Metanephros (tissue), 2 donors: ENCODE measurements at places on chromosomes 11 and 22. TPM values are rescaled to one million over a fixed set of nuclear protein-coding genes. Genes with fewer than 3 reads are reported as not detected.

CHADL gene
- total RNA-seq, result 5.1 TPM

KRTAP5-9 gene
- 0.23 TPM for total RNA-seq

B4GALNT4 gene
- total RNA-seq, result 53.1 TPM

ALDH3B2 gene
- 2.1 TPM for total RNA-seq

KCNQ1 gene
- total RNA-seq, result 17.4 TPM

MCHR1 gene
- 0.29 TPM for total RNA-seq

APOBEC3B gene
- total RNA-seq, result 2.6 TPM

POU2AF1 gene
- 0.82 TPM for total RNA-seq

CCDC89 gene
- 3.7 TPM for total RNA-seq

XKR3 gene
- total RNA-seq, result not detected

OR52K1 gene
- not detected for total RNA-seq

MUC5B gene
- total RNA-seq, result 0.12 TPM

PDGFD gene
- 24.3 TPM for total RNA-seq

TMPRSS13 gene
- 0.76 TPM for total RNA-seq

TREH gene
- 2.0 TPM for total RNA-seq

TTC36 gene
- total RNA-seq, result 4.2 TPM

CREB3L1 gene
- 11.7 TPM for total RNA-seq

CASP1 gene
- total RNA-seq, result 6.2 TPM

FOLR2 gene
- 23.8 TPM for total RNA-seq

ARL2 gene
- total RNA-seq, result 91.7 TPM

IGSF9B gene
- 6.8 TPM for total RNA-seq

CCDC188 gene
- total RNA-seq, result 0.35 TPM

DRG1 gene
- total RNA-seq, result 43.3 TPM

TMPRSS4 gene
- total RNA-seq, result 13.7 TPM

SLC1A2 gene
- 0.88 TPM for total RNA-seq

PHF21B gene
- 4.6 TPM for total RNA-seq

PGR gene
- 0.12 TPM for total RNA-seq

UBQLNL gene
- total RNA-seq, result 1.5 TPM

ARRB1 gene
- total RNA-seq, result 30.6 TPM

PRG3 gene
- total RNA-seq, result 1.1 TPM

RIMBP3B gene
- 0.12 TPM for total RNA-seq

SLC25A18 gene
- total RNA-seq, result 0.53 TPM

ALX4 gene
- 0.29 TPM for total RNA-seq

PNPLA3 gene
- 1.3 TPM for total RNA-seq

ZNF195 gene
- total RNA-seq, result 22.1 TPM

CAPN1 gene
- total RNA-seq, result 142 TPM

SERPING1 gene
- 53.5 TPM for total RNA-seq

ISX gene
- 0.06 TPM for total RNA-seq

UNC93B1 gene
- 21.7 TPM for total RNA-seq

APLNR gene
- total RNA-seq, result 92.8 TPM

MUC5AC gene
- 0.18 TPM for total RNA-seq

C11orf91 gene
- not detected for total RNA-seq

SVIP gene
- 10.3 TPM for total RNA-seq

ARHGAP42 gene
- 33.8 TPM for total RNA-seq

TBX1 gene
- total RNA-seq, result 3.9 TPM

PATE2 gene
- total RNA-seq, result not detected

PGA5 gene
- total RNA-seq, result not detected

PRRG4 gene
- 4.0 TPM for total RNA-seq

IRAG1 gene
- total RNA-seq, result 11.2 TPM

OR52N2 gene
- total RNA-seq, result not detected

SGSM1 gene
- total RNA-seq, result 3.4 TPM

MARK2 gene
- total RNA-seq, result 21.9 TPM

BAIAP2L2 gene
- total RNA-seq, result 4.5 TPM

CAPN5 gene
- 24.8 TPM for total RNA-seq

OR8D4 gene
- total RNA-seq, result not detected

ASPHD2 gene
- total RNA-seq, result 2.7 TPM

OR52N5 gene
- not detected for total RNA-seq

CCDC73 gene
- total RNA-seq, result 0.06 TPM

MAPK8IP1 gene
- total RNA-seq, result 11.3 TPM
